ENCODE measurements at places on chromosomes 12 and 14.

DNA sequence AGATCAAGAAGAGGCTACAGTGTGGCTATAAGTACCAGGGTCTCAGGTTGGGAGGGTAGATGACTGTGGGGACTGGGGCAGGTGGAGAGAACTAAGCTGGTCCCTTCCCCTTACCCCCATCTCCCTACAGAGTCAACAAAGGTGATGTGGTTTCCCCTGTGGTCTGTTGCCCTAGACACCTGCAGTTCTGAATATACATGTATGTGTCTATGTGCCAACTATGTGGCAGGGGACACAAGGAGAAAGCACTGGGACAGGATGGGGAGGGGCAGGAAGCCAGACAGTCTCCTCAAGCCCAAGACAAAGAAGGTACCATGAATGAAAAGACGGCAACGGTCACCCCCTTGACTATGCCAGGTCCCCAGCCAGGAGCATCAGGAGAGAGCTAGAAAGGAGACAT, 4.5 kb upstream of the HDAC7 start:
- no peak for DNase-seq

DNA sequence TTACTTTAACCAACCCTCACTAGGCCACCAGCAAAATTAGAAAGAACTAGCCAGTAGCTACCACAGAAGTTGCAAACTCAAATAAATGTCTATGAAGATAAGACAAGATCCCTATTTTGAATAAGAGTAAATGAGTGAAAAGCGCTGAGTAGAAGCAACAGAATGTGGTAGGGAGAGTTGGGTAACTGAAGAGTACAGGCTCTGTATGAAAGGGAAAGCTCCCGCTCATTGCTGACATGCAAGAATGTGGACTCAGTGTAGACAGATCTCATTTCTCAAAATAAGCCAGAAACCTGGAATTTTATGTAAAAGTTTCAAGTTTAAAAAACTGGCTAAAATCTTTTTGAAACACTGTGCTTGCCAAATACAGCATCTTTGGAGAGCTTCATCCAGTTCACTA, 63.9 kb downstream of the NAV3 start:
- no peak for DNase-seq

- DNase-seq, result no peak
Measured at GRCh38 chr14:70871863-70872677, 35.2 kb upstream of the PCNX1 start.

DNA sequence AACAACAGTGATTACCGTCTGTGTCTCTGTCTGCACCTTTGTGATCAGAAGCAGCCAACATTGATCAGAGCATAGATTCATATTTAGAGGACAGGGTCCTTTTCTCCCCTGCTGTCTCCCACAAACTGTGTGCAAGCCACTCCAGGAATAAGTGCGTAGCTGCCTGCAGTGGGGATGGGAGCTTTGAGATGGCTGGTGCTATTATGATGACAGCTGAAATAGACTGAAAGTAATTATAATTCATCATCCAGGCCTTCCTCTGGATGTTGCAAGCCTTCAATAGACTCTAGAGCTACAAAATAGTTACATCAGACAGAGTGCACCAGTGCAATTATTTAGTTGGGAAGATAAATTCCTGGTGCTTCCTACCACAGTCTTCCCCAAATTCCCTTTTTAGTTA, 68.1 kb downstream of the BORCS5 start:
- no peak for DNase-seq
